ENCODE measurements at places on chromosomes 2 and 18. TPM values are rescaled to one million over a fixed set of nuclear protein-coding genes. Genes with fewer than 3 reads are reported as not detected.
A peak's percentile ranks its signal among the peaks of the same experiment; 100 is the strongest.

GRCh38 chr2:224807153-224807964 lies 91.2 kb upstream of the CCDC195 start:
- no peak for DNase-seq

DNA sequence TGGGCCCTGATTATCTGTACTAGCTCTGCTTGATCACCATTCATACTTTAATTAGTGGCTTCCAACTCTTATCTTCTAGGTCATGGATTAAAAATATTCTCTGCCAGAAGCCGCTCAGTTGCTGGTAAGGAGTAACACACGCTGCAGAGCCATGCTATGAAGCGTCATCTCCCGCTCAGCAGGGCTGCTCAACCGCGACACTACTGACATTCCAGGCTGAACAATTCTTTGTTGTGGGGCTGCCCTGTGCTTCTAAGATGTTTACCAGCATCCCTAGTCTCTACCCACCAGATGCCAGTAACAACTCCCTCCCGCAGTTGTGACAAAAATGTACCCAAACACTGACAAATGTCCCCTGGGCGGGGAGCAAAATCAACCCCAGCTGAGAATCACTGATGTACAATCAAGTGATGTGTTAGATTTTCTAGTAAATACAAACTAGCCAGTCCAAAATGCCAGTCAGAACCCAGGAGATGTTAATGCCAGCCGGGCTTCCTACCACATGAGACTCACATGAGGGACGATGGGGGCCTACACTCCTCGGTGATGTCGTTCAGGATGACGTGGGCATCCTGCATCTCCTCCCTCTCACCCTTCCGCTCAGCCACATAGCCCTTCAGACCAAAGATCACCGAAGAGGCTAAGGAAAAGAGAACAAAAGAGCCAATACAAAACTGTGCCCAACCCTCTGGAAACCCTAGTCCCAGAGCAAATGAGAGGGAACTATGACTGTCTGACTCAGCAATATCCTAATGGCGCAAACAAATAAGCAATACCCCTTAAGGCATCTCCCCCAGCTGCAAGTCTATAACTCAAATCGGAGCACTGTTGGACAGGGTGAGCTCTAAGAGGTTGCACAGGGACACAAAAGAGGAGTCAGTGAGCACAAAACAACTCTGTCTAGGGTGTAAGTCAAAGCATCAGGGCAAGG lies 15.6 kb downstream of the ILKAP start:
- no peak for DNase-seq

DNA sequence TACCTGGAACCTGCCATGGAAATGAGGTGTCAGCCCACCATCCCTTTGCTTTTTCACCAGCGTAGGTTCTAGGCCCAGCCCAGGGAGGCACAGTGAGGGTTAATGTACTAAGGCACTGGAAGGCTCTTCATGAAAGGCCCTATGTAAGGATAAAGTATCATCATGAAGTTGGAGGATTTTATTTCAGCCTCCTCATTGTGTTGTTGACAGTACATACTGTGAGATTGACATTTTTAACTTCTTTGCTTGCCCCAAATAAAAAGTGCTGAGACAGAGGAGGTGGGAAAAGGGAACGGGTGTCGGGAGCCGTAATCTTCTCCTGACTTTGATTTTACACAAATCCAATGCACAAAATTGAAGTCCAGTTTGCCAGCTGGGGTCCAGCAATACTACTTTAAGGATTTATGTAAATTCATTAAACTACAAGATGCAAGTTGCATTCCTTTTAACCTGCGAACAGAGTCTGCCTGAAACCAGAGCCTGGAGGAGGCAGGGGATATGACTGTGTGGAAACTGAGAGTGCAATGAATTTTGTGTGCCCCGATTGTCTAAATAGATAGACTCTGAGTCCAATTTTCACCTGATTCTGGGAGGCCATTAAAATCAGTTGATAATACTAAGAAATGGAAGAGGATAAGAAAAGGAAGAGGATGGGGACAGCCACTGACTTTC lies 5.4 kb upstream of the NCKAP5 start:
- no peak for DNase-seq

DNA sequence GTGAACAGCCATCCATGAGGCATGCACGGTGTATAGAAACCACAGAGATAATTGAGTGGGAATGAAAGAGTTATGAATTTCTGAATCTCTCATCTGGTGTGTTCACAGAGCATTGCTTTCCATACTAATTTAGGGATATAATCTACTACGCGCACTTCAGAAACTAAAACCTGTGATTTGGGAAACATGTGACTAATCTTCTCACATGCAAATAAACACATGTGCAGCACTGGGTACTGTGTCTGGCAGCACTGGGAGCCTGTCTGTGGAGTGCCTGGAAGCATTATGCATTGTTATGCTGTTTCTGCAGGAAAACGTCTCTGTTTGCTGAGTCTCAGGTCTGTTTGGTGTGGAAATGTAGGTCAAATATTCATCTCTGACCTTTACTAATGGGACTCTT lies 287.3 kb downstream of the CMPK2 start:
- no peak for DNase-seq

DNA sequence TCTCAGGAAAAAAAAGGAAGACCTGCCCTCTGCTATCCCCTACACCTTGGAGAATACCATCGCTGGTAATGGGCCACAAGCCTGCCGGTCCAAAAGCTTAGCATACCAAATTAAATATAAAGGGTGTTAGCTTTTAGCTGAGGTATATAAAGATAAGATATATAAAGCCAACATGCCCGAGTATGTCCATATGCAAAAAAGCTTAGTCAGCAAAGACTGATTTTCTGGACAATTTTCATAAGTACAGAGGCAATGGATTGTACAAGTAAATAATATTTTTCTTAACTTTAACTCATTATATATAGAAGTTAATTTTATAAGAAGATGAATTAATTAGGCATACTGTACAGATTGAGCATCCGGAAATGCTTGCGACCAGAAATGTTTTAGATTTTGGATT lies 106.5 kb downstream of the STK39 start:
- no peak for DNase-seq

GRCh38 chr2:41618754-41619153 lies 429.1 kb upstream of the PKDCC start:
- DNase-seq: no peak

- no peak for DNase-seq
Observed at GRCh38 chr2:64558445-64559081, 34.4 kb downstream of the AFTPH start.

DNA sequence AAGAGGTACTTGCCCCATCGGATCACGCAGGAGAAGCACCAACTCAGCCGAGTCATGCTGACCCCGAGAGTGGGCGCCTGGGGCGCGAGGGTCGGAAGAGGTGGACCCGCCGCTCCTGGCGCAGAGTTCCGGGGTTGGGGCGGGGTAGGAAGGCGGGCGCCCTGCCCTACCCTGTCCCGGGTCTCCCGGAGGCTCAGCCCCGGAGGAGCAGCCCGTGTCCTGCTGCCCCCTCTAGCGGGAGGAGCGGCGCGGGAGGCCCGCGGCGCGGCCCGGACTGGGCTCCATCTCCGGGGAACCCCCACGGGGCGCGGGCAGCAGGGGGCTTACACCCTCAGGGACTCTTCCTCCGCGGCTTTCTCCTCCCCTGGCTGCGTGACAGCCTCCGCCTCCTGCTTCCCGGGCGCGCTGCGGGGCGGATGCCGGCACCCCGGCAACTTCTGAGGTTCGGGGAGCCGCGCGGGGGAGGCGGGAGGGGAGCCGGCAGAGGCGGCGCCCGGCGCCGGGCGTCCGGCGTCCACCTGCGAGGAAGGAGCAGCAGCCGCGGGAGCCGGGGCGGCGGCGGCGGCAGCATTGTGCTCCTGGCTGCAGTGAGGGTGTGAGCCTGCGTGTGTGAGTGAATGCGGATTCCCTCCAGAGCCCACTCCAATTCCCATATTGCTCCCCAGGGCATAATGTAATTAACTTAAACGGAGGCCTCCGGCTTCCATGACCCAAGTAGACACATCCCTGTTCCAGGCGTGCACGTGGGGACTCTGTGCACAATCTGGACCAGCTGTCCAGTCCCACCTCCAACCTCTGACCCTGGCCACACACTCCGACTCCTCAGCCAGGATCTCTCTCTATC lies 7.6 kb upstream of the TNS1 start:
- DNase-seq: peak; percentile 60

- DNase-seq: no peak
Observed at GRCh38 chr2:164054651-164055050, 318.8 kb upstream of the FIGN start.

DNA sequence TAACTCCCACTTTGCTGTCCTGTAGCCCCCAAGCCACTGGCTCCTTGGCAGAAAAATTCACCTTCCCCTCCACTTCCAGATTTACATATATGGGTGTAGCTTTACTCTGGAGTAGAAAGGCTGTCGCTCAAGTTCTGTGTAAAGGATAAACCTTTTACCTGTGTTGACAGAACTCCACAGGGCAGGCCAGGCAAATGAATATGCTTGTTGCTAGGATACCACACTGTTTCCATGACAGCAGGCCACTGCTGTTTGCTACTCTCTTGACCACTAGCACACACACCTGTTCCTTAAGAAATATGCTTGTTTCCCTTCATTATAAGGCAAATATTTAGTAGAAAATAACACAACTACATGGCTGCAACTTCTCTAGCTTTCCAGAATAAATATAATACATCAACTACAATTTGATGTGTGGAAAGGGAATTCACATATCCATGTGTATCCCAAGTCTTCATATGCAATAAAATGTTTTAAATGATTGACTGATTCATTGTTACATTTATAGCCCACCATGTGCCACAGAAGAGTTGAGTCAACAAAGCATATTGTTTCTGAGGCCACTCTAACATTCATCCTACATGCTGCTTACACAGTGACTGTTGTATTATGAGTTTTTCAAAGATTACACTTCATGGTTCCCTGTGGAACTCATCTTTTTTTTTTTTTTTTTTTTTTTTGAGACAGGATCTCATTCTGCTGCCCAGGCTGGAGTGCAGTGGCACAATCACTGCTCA lies 56.2 kb upstream of the ROCK1 start:
- peak; percentile 84 for DNase-seq

GRCh38 chr2:148554459-148555247 lies 89.9 kb upstream of the EPC2 start:
- DNase-seq: no peak

GRCh38 chr2:73914667-73915066 lies 12.0 kb upstream of the DGUOK start:
- no peak for DNase-seq

- DNase-seq: no peak
Observed at GRCh38 chr2:187689372-187689771, 135.1 kb upstream of the TFPI start.

Gene RAB11FIP5
- 14.2 TPM for polyA plus RNA-seq

Gene UBXN2A
- polyA plus RNA-seq: 20.4 TPM

Gene COMMD1
- 78.7 TPM for polyA plus RNA-seq

Gene LRRFIP1
- polyA plus RNA-seq: 122 TPM

Gene PCARE
- polyA plus RNA-seq: not detected
